ENCODE measurements at places on chromosomes 11 and 22.

DNA sequence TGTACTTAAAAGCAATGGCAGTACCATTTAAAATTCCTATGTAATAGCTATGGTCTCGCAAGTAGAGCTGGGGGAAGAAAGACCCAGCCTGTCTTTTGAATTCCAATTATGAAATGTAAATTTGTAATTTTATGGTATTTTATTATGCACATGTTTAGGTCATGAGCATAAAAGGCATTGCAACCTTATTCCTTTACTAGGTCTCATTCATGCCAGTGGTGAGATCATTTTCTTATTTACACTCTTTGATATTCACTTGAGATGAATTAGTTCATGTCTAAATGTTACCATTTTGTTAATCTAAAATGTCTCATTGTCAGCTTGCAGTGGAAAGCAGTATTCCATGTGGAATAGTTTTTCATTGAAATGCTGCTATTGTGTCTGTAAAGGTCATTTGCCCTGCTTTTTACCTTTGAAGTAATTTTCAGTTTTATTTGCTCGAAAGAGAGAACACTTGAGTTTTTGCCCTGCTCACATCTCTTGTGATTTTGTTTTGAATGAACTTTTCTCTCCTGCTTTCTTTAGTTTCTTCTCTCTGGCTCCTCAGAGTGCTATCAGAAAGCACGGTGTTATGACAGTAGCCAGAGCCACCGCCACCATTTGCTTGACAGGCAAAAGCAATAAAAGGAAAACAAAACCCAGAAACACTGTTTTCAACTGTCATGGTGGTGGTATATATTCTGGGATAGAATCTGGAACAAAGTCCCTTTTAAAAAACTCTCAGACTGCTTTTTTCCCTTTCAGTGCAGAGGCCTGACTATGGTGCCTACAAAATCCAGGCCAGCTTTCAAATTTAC lies 37.2 kb upstream of the RAG2 start:
- DNase-seq: no peak

DNA sequence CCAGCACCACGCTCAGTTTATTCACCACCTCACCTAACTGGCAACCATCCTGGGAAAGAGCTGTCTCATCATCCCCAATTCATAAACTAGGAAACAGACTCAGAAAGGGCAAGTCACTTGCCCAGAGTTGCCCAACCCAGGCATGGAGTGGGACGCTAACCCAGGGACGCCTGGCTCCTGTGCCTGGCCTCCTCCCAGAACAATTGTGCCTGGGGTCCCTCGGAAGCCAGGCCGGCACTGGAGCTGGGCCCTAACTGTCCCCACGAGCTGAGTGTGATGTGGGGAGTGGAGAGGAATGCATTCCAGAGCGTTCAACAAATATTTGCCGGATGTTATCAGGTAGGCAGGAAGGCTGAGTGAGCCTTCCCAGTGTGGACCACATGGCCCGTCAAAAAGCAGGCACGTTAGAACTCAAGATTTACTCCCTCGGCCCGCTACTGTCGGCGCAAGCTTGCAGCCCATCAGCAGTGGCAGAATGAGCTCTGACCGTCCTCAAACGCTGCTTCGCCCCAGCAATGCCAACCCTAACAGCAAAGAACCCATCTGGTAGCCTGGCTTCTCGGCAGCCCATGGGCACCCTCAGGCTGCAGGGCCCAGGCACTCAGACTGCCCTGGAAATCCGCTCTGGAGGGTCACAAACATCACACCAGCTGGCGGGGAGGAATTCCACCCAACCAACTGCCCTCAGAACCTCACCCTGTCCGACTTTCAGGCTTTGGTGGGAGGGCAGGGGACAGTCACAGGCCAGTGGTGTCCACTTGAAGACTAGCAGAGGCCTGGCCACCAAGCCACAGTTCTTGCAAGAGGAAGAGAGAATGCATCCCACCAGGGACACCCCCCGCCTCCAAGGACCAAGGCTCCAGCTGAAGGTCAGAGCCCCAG lies 35.6 kb downstream of the MYH9 start:
- no peak for DNase-seq

GRCh38 chr11:38182126-38182866 lies 1584.3 kb upstream of the RAG2 start:
- DNase-seq: no peak

DNA sequence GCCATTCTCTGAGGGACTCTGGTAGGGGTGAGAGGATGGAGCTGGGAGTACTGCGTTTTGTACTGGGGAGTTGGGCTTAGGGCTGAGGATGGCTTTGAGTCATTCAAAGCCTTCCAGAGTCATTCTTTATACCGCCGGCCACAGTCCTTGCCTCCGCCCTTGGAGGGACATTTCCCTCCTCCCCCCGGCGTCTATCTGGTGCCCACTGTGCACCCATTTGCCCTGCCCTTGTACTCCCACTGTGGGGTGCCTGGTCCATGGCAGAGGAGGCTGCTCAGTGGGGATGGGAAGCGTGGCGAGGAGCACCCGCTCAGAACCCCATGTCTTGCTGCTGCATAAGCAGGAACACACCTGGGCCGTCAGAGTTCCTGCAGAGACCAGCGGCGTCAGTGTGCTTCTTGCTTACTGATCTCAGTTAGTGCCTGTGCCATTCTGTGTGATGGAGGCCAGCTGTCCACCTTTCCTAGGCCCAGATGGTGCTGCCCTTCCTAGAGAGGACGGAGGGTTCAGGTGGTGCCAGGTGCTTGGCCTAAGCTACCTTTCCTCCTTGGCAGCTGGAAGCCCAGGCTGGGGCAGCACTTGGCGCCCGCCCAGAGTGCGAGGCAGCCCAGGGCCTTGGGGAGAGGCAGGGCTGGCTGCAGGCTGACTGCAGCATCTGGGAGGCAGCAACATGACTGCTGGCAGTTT lies 23.3 kb upstream of the TMEM191C start:
- no peak for DNase-seq

DNA sequence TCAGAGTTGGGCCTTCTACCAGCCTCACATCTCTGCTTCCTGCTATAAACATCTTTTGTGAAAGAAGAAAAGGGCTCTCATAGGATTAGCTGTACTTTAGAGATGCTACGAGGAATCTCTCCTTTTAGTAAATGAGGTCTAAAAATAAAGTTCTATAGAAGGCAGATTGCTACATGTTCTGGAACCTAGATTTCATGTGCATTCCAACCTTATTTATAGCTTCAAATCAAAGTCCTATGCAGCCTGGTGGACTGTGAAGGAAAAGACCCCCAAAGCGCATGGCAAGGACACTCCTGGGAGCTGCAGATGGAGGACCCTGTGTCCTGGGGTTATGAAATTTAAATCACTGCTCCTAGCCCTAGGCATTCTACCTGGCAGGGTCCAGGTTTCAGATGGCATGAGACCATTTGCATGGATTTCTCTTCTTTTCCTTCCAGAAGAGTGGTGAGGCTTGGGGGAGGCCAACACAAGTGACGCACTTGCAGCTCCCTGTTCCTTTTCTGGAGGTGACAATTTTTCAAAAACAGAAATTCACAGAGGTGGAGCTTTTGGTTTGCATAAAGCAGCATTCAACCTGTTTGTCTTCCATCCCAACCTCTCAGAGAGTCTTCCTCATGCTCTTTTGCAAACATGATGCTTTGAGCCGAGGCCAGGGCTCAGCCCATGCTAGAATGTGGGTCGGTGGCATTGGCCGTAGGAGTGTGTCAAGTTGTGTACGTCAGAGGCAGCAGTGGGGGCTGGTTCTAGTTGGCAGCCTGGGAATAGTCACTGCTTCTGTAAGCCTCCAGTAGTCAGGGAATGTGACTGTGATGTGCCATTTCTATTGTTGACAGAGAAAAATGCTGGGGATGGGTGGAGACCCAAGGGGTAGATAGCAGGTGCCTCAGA lies 6.3 kb downstream of the CRY2 start:
- DNase-seq: no peak

DNA sequence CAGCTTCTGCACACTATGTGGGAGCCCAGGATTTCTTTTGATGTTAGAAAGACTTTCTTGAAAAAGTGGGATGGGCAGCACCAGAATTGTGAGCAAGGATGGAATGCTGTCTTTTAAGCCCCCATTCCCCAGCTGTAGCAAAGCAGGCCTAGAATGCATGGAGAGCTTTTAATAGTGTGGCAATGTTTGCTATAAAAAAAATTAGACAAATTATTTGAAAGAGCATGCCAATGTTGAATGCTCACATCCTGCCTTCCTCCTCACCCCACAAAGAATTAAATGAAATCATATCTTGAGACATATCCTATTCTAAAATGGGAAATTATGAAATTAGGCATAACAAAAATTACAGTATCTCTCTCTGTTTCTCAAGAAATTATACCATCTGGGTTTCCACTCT lies 154.7 kb downstream of the C11orf91 start:
- no peak for DNase-seq

Measured in T47D (cell line).